Activated T-cell treated with anti-CD3 and anti-CD28 coated beads, Interleukin-2, amount 50 U/mL, for 4 hours (primary cell): ENCODE measurements at places on chromosomes 11 and 22.

GRCh38 chr11:61534025-61534932, 25.7 kb downstream of the LRRC10B start:
- no peak for DNase-seq

GRCh38 chr22:42639541-42640241, 710 bp downstream of the ATP5MGL start:
- DNase-seq, result no peak

DNA sequence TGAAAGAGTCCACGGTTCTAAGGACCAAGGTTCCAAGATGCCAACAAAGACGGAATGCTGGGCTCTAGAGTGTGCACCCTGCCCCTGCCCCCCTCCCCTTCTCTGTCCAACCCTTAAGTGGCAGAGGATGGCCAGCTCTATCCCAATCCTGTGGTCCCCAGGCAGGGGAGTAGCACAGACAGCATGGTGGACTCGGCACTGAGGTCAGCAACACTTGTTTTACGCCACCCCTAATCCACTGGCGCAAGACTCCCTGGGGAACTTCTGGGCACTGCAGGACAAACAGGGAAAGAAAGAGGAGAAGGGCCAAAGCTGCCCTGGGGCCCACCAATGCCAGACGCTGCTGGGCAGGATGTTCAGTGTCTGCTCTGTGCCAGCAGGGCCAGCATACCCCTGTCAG, 18.9 kb downstream of the GDPD5 start:
- DNase-seq, result no peak

DNA sequence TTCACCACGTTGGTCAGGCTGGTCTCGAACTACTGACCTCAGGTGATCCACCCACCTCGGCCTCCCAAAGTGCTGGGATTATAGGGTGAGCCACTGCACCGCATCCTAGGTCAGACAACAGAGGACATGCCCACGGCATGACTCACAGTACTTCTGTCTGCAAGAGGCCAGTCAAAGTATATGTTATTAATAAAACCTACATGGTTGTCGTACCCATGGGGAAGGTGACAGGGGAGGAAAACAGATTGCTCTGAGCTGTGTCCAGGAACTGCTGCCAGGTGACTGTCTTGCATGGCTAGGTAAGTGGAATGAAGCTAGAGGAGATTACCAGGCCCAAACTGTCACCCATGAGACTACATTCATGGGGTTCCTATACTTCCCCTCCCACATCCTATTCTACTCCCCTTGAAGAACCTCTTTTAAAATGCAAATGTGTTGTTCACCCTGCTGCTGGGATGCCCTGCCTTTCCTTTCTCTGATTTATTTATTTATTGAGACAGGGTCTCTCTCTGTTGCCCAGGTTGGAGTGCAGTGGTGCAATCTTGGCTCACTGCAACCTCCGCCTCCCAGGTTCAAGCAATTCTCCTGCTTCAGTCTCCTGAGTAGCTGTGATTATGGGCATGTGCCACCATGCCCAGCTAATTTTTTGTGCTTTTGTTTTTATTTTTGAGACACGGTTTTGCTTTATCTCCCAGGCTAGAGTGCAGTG, 2.0 kb upstream of the NLRX1 start:
- no peak for DNase-seq

- DNase-seq, result no peak
Observed at GRCh38 chr11:34379079-34379478, 21.3 kb upstream of the ABTB2 start.
